ENCODE measurements at places on chromosomes 4 and X. TPM values are rescaled to one million over a fixed set of nuclear protein-coding genes. Genes with fewer than 3 reads are reported as not detected.

The IQSEC2 gene
- total RNA-seq, result 6.5 TPM

The NKX6-1 gene
- not detected for total RNA-seq

The CTAG2 gene
- total RNA-seq, result not detected

The FGF2 gene
- 26.3 TPM for total RNA-seq

The ABCD1 gene
- total RNA-seq, result 10.5 TPM

The RHOXF2 gene
- not detected for total RNA-seq

The FATE1 gene
- total RNA-seq, result not detected

The PIM2 gene
- total RNA-seq, result 7.4 TPM

The HSFX1 gene
- 0.53 TPM for total RNA-seq

The FAM149A gene
- 0.36 TPM for total RNA-seq

The FAM200B gene
- 32.3 TPM for total RNA-seq

The GLUD2 gene
- 3.4 TPM for total RNA-seq

The GPR119 gene
- not detected for total RNA-seq

The CFAP47 gene
- total RNA-seq, result 0.13 TPM

The COL4A5 gene
- 9.3 TPM for total RNA-seq

The TMEM128 gene
- total RNA-seq, result 12.4 TPM

The ALAS2 gene
- total RNA-seq, result not detected

The FAM184B gene
- under 0.01 TPM for total RNA-seq

The ETDA gene
- not detected for total RNA-seq

The ARMCX4 gene
- total RNA-seq, result 6.8 TPM

The FOXR2 gene
- not detected for total RNA-seq

All from thoracic aorta endothelial cell (primary cell).